Skeletal muscle tissue (tissue), 5 donors: ENCODE measurements at places on chromosomes 6 and 20. TPM values are rescaled to one million over a fixed set of nuclear protein-coding genes. Genes with fewer than 3 reads are reported as not detected.

Gene BMP5
- total RNA-seq, result 11.5 TPM

Gene PRR18
- 0.52 TPM for total RNA-seq

Gene NKAIN2
- total RNA-seq, result 3.1 TPM

Gene C2
- total RNA-seq, result 8.4 TPM

Gene AVP
- total RNA-seq, result not detected

Gene PHACTR1
- total RNA-seq, result 5.7 TPM

Gene TGM2
- total RNA-seq, result 7.3 TPM

Gene COL12A1
- total RNA-seq, result 474 TPM

Gene CPXM1
- total RNA-seq, result 26.1 TPM

Gene SRSF6
- 44.9 TPM for total RNA-seq

Gene TUBB1
- 1.0 TPM for total RNA-seq

Gene HTR1E
- total RNA-seq, result not detected

Gene AAR2
- 25.1 TPM for total RNA-seq

Gene ZNF831
- total RNA-seq, result under 0.01 TPM

Gene KHDC1L
- total RNA-seq, result not detected

Gene NOTCH4
- 9.9 TPM for total RNA-seq

Gene RAET1L
- total RNA-seq, result not detected

Gene COX4I2
- 16.2 TPM for total RNA-seq

Gene TDRD6
- total RNA-seq, result 0.52 TPM

Gene ME1
- 2.6 TPM for total RNA-seq

Gene MAFB
- 9.9 TPM for total RNA-seq

Gene UNC5CL
- total RNA-seq, result 2.1 TPM

Gene RIN2
- total RNA-seq, result 27.1 TPM

Gene IYD
- not detected for total RNA-seq

Gene SLC17A2
- not detected for total RNA-seq

Gene RIMS4
- 3.1 TPM for total RNA-seq

Gene OTOR
- total RNA-seq, result not detected

Gene GSTA1
- total RNA-seq, result not detected

Gene EEF1A2
- total RNA-seq, result 255 TPM

Gene SAMD5
- 2.1 TPM for total RNA-seq

Gene RIPPLY2
- total RNA-seq, result 1.6 TPM

Gene CLIC5
- total RNA-seq, result 7.8 TPM

Gene POU5F1
- total RNA-seq, result not detected

Gene PHIP
- 22.4 TPM for total RNA-seq

Gene NSFL1C
- total RNA-seq, result 28.7 TPM

Gene FOXC1
- total RNA-seq, result 1.6 TPM

Gene JPH2
- 85.1 TPM for total RNA-seq

Gene MUC21
- not detected for total RNA-seq
